ENCODE measurements at places on chromosomes 2 and 18.

- no peak for DNase-seq
These were observed 21.0 kb upstream of the GPR17 start for GRCh38 chr2:127624756-127625571.

- DNase-seq = peak; percentile 56
These were observed 78.0 kb downstream of the TMEM182 start for GRCh38 chr2:102839668-102840388.

DNA sequence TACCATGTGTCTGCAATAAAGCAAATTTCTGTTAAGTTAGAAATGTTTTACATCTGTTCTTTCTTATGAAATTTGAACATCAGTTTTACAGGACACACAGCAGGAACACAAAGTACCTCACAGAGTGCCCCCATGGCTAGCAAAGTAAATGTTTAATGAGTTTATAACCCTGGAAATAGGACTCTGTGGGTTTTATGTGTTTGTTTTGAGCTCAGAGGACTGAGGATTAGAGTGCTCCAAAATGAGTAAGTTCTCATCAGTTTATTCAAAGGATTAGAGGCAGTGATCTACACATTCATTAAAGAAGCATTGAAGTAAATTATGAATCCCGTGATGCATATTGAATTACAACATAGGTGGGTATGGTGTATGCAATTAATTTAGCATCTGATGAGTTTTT is 281.8 kb downstream of the GULP1 start:
- no peak for DNase-seq

GRCh38 chr2:236052926-236053821 is 115.0 kb downstream of the GBX2 start:
- DNase-seq = no peak

GRCh38 chr2:20599001-20599600 is 51.8 kb downstream of the HS1BP3 start:
- DNase-seq = no peak

- no peak for DNase-seq
These were observed 58.4 kb upstream of the CERS6 start for GRCh38 chr2:168397629-168398028.

GRCh38 chr2:7338961-7339360 is 421.7 kb downstream of the RNF144A start:
- DNase-seq = no peak

GRCh38 chr2:31539505-31539904 is 41.2 kb downstream of the SRD5A2 start:
- DNase-seq = no peak

DNA sequence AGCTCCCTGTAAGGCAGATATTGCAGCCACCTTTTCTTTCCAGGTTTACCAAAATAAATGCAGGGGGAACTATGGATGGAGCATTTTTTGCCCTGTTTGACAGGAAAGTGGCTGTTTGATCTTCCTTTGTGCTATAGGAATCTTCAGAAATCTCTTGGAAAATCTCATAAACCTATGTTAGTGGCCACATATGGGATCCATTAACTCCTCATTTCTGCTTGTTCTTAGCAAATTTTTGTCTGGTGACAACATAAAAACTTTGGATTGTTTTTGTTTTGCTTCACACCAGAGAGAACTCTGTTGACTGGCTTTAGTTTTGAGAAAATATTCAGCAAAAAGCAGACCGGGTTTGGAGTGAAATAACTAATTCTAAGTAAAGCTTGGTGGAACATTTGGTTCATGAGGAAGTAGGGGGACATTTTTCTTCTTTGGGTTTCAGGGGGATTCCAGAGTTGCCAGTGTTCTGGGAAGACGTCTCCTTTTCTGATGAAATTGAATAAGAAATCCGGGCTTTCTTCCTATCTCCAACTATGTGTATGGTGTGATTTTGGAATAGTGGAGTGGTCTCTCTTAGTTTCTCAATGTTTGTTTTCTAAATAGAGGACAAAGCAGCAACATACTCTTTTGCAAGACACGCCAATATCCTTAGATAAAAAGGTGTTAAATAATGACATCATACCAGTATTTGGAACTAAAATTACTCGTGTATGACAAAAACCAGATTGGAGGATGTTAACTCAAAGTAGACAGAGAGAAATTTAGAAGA is 174.4 kb downstream of the ICOS start:
- DNase-seq = no peak

All from fibroblast of pulmonary artery (primary cell).